ENCODE measurements at places on chromosomes 7 and 10. TPM values are rescaled to one million over a fixed set of nuclear protein-coding genes. Genes with fewer than 3 reads are reported as not detected.

The PLXNA4 gene
- total RNA-seq = 20.1 TPM

The LRIT1 gene
- total RNA-seq = not detected

The PPP1R3C gene
- total RNA-seq = 20.6 TPM

The TMEM196 gene
- 1.5 TPM for total RNA-seq

The GPRIN2 gene
- not detected for total RNA-seq

The MPP7 gene
- not detected for total RNA-seq

The MBL2 gene
- total RNA-seq = not detected

The EPHB6 gene
- 32.3 TPM for total RNA-seq

The NUTM2E gene
- 0.47 TPM for total RNA-seq

The CHST15 gene
- 20.4 TPM for total RNA-seq

The PIK3AP1 gene
- total RNA-seq = not detected

Data from pericardium fibroblast (primary cell).